ENCODE measurements at places on chromosomes 6 and 20.

DNA sequence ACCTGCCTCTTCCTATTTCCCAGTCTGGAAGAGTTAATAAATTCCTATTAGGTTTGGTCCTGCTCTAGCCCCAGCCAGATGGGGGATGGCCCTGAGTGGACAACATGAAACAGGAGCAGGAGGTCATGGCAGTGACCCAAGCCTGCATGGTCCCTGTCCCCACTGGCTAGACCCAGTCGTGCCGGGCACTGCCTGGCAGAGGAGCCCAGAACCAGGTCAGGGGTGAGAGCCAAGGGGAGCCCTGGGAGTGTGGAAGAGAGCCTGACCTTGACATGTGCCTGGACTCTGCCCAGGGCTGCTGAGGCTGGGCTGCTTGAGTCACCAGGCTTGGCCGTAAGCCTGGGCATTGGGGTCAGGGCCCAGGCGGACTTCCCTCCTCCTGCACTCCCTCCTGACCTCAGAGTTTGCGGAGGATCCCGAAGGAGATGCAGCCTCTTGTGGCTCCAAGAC, 3.6 kb downstream of the AVP start:
- DNase-seq = no peak

DNA sequence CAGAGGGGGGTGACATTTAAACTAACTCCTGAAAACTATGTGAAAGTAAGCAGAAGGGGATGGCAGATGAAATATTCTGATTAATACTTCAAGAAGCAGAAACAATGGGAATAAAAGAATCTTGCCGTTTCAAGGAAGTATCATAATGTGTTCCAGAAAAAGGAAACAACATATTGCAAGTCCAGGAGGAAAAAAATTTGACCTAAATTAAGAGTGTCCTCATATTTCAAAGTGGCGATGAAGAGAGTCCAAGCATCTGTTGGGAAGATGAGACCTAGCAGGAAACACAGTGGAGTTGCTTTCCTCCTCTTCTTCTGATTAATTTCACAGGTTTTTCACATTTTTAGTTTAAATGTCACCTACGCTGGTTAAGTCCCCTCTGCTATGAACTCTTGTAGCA, 45.6 kb upstream of the TNFAIP3 start:
- DNase-seq = no peak

DNA sequence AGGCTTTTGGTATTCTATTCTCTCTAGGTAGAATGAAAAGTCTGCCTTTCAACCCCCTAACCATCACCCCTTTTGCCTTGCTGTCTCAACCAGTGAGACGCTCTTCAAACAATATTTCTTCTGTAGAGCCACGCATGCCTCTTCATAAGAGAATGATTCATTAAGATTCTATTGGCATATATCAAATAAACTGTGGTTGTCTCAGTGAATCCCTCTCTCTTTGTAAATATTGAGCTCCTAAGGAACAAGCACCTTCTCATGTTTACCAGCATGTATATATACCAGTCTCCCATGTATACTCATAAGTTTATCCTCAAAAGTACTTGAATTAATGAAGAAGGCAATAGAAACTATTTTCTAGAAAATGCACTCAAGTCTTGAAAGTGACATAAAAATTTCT, 90.6 kb downstream of the HAO1 start:
- DNase-seq = no peak

- DNase-seq = no peak
Measured at GRCh38 chr6:136773473-136773796, 18.8 kb downstream of the MAP3K5 start.

DNA sequence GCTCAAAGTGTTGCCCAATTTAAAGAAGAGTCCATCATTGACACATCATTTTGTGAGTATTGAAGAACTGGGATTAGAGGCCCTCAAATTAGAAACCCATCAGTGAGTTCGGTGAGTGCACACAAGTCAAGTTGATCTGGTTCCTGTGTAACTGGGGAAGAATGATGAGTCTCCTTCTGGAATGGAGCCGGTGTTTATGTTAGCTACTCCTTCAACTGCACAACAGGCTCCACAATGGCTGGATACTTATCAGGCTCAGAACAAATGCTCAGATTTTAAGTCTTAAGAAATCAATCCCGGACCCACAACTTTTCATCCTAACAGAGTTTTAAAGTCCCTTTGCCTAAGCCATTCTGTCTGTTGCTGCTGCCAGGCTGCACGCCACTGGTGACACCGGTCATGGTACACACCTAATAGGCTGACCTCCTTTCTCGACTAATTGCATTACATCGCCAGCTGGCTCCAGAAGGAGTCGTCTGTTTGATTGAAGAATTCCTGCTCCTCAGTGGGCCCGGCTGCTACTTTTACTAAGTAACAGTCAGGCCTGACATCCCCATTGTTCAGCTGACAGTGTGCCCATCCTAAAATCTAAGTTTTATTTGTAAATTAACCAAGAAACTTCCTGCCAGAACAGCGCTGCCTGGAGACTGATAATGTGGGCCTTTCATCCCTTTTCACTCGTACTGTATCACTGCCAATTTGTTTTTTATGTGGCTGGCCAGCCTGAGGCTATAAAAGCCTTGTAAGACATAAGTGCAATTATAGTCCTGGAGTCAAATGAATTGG, 130.4 kb downstream of the INSM1 start:
- no peak for DNase-seq

DNA sequence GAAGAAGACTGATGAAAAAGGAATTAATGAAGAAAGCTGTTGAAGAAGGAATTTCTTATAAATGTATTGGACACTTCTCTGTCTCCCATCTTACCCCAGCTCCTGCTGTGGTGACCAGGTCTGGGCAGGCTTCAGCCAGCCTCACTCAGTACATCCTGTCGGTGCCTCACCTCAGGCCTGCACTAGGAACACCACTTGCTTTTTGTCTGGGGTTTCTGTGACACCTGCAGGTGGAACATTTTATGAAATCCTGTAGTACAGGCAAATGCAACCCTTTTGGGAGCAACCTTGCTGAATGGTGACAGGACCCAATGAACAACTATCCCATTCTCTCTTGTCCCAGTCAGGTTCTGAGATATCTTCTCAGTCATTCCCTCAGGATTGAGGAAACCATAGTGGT, 129.7 kb downstream of the PRDM13 start:
- no peak for DNase-seq

DNA sequence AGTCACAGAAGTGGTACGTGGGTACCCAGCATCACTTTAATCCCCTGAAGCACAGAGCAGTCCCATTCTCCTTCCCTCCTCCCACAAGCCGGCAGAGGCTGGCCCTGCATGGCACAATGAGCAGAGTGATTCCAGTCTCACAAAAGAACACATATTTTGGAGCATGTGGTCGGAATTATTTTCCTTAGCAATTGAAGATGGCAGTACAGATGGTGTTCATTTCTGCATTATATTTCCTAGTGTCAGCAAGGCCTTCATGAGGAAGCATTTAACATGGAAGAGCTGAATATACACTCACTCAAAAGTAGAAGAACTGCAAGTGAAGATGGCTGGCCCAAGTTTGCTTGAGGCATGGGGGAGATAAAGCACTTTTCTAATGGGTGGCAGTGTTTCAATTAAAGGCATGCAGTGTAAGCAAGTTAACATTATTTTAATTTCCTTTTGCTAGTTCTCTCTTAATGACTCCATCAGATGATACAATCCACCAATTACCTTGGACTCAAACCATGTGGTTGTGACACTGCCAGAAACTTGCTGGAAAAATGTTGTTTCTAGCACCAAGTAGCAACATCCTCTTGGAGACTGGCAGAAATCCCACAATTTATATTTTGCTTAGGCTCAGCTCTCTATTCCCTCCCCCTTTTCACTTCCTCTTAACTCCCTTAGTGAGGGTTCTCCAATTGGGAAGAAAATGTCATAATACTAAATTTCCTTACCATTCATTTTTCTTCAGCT, 74.4 kb downstream of the ARHGAP18 start:
- no peak for DNase-seq

GRCh38 chr20:32438331-32438858, 80.3 kb downstream of the ASXL1 start:
- no peak for DNase-seq

DNA sequence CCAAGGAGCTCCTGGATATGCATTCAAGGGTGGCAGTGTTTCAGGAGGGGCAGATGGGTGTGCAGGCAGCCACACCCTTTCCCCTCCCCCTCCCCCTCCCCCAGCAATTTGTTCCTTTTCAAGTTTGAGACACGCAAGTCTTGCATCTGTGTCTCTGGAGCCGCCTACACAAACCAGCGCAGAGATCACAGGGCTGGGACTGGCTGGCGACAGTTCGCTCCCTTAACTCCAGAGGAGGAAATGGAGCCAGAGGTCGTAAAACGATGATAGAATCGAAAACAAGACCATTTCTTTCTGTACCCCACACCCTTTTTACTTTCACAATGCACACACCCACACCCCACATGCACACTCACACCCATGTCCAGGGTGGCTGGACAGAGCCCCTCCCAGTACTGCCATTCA, 163.1 kb downstream of the LY86 start:
- no peak for DNase-seq

- DNase-seq = no peak
Measured at GRCh38 chr6:81755551-81755950, 3.1 kb upstream of the TENT5A start.

GRCh38 chr6:3455147-3455568, 1.7 kb downstream of the SLC22A23 start:
- no peak for DNase-seq

DNA sequence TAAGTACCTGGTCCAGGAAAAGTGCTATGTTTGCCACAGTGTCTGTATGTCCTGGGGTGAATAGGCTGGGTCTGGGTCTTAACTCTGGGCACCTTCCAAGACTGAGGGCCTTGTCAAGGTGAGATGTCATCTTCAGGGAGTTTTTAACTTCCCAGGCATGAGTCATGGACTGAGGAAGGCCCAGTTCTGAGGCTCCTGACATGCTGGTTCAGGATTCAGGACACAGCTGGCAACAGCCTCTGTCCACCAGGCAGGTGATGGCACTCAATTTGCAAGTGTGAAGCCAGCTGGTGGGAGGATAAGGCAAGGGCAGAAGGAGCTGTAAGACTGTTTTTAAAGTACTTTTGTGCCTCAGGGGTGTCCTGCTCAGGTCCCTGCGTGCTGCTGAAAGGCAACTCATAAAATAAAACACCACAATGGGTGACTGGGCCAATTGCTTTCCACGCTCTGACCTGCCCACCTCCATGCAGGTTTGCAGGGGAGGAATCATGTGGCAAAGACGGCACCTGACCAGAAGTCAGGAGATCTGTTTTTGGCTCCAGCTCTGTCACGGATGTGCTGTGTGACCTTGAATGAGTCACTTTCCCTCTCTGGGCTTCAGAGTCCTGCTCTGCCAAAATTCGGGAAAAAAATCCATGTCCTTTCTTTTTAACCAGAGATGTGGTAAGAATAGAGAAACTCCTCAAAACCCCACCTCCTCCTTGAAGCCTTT, 4.9 kb upstream of the PACSIN1 start:
- DNase-seq = no peak

GRCh38 chr6:26607434-26608230, 10.9 kb downstream of the ABT1 start:
- no peak for DNase-seq

DNA sequence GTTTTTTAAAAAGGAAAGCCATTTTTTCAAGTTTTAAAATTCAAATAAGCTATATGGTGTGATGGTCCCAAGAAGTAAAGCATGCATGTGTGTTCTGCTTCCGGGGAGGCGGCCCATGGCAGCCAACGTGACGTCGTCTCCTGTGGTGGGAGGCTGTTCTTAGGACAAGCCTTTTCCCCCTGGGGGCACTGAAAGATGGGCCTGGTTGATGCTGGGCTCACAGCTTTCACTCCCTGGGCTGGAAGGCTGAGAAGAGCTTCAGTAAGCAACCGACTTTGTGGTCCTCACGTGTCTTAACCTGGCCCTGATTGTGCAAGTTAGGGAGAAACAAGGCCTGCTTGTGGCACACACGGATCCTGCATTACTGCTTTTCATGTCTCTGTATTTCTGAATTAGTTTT, 84.1 kb downstream of the SMOC2 start:
- no peak for DNase-seq

GRCh38 chr6:144294016-144294415, 8.9 kb downstream of the UTRN start:
- DNase-seq = no peak

DNA sequence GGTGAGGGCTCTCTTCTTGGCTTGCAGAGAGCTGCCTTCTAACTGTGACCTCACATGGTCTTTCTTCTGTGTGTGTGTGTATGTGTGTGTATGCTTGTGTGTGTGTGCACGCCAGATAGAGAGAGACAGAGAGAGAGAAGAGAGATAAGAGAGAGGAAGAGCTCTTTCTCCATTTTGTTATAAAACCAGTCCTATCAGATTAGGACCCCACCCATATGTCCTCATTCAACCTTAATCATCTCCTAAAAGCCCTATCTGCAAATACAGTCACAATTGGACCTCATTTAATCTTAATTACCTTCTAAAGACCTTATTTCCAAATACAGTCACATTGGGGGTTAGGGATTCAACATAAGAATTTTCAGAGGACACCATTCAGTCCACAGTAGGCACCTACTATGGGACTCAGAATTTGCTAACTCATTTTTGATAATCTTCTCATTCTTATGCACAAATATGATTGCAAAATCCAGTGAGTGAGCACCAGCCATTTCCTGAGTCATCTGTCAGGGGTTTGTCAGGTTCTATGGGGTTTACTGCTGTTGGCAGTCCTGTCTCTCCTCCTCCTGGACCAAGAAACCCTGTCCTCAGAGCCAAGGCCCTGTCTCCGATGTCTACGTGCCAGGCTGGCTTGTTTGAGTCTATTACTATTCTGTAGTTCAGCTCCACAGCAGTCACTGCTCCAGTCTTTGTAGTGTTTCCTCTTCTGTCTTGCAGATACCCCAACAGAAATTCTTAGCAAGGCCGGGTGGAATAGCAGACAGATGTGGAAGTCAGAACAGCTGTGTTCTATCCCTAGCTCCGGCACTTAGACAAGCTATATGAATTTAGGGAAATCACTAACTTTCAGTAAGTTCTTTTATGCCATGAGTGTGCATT, 59.0 kb upstream of the FAM184A start:
- no peak for DNase-seq

- no peak for DNase-seq
Measured at GRCh38 chr6:136016228-136017225, 165.0 kb downstream of the PDE7B start.

GRCh38 chr6:128410584-128410983, 109.8 kb downstream of the PTPRK start:
- no peak for DNase-seq

DNA sequence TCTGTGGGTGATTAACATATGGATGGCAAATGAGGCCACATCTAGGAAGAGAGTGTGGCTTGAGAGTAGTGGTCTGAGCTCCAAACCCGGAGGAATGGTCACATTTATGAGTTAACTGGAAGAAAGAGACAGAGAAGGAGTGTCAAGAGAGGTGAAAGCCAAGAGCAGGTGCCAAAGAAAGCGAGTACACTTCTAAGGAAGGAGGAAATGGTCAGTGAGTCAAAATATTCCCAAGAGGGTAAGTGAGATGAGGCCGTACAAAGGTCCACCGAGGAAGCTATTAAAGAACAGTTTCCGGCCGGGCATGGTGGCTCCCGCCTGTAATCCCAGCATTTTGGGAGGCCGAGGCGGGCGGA, 104.5 kb upstream of the RNF24 start:
- no peak for DNase-seq

GRCh38 chr6:129364037-129364436, 345.9 kb downstream of the ARHGAP18 start:
- DNase-seq = no peak

GRCh38 chr20:22744341-22745193, 160.2 kb upstream of the FOXA2 start:
- no peak for DNase-seq

Data from iPS DF 6.9 (cell line).